ENCODE measurements at places on chromosomes 5 and 9.

DNA sequence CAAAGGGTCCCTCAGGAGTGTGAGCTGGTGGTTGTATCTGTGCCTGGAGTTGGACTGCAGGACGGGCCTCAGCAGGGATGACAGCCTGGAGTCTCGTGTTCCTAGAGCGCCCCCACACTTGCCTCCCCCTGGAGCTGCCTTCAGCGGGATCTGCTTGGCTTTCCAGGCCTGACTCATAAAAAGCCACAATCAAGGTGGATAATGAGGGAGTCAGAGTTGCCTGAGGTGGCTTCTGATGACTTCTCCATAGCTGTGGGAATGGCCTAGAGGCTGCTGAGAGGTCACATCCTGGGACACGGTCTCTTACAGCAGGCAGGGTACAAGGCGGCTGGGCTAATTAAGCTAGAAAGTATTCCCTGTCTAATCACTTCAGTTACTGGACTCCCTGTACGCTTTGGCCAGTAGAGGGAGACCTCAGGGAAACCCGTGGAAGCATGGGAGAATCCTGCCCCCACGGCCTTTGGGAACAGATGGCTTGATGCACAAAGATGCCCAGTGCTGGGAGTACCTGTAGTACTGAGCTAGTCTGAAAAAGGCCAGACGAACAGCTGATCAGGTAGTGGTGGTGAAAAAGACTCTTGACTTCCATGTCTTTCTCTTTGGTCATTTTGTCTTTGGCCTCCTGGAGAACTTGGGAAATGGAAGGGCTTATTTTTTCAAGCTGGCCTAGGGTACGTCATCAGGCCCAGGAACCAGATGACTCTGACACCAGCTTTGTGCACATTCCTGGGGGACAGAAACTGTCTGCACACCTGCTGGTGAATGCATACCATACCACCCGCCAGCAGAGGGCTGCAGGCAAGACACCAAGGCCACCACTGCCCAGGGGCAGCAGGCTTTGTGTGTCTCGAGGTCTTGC is 16.1 kb upstream of the FRRS1L start:
- DNase-seq: no peak

DNA sequence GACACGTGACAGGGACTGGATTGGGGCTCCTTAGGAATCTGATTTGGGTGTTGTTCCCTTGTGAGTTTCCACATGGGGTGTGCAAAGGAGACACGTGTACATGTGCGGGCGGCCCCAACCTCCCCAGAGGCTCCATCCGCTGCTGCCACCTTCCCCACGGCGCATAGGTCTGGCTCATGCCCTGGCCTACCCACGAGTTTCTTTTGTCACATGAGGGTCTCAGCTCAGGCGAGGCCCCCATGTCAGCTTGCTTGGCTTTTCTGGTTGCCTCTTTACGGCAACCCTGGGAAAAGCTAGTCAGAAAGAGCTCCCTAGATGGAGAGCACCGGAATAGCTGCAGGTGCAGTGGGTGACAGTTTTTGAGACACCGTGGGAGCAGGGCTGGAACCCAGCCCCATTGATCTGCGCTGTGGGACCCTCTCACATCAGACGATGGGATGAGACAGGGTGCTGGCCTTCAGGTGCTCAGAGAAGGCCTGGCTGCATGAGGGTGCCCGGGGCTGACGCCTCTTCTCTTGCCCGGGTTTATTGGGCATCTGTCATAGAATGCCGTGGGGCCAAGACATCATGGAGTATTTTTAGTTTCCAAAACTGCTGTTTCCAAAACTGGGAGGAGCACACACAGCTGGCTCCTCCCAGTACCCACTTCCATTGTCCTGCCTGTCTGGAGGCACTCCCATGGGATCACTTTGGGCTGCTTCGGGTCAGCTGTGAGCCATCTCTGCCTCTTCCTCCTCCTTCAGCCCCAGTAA is 107.8 kb downstream of the WNK2 start:
- DNase-seq: no peak

- DNase-seq: no peak
Measured at GRCh38 chr5:56024810-56025150, 30.0 kb upstream of the IL6ST start.

DNA sequence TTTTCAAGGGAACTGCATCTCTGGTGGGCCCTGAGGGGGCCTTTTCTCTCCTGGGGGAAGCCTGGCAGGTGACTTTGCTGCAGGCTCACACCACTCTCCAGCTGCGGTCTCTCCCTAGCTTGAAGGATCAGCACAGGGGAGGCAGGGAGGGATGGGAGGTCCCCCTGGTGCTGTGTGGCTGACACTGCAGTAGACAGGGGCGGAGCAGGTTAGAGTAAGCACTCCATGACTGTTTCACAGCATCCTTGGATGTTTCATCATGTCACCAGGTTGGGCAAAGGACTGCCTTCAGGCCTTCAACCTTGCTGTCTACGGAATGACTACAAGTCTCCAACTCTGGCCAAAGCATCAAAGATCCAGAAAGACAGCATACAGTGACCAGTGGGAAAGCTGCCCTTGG is 470.7 kb downstream of the CDK5RAP2 start:
- DNase-seq: no peak

GRCh38 chr5:33524476-33524875 is 83.7 kb downstream of the TARS1 start:
- no peak for DNase-seq

DNA sequence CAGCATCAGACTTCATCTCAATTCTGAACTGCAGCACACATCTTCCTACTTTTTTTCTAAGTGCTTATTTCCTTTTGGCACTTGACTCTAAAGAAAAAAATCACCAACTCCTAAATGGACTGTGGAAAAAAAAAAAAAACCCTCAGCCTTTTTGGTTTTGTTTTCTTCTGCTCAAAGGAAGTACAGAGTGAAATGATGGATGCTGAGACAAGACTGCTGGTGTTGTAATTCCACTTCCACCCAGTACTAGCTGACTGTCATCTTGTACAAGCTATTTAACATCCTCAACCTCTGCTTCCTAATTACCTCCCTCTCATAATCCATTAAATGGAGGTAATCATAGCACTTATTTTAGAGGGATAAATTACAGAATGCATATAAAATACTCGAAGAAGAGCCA is 171.5 kb upstream of the GNA14 start:
- DNase-seq: no peak

DNA sequence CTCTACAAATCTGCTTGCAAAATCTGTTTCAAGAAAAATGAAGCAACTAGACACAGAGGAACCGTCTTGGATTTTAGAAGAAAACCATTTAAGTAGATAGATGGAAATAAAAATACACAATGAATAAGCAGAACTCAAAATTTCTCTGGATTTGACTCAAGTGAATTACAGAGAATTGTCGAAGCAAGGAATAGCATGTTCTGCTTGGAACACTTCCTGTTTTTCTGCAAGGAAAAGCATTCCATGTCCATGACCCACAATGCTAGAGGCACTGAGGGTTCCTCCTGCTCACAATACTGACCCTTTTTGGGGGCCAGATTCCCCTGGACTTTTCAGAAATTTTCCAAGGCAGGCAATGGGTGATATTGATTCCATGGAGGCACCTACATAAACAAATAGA is 29.8 kb downstream of the PRUNE2 start:
- no peak for DNase-seq

DNA sequence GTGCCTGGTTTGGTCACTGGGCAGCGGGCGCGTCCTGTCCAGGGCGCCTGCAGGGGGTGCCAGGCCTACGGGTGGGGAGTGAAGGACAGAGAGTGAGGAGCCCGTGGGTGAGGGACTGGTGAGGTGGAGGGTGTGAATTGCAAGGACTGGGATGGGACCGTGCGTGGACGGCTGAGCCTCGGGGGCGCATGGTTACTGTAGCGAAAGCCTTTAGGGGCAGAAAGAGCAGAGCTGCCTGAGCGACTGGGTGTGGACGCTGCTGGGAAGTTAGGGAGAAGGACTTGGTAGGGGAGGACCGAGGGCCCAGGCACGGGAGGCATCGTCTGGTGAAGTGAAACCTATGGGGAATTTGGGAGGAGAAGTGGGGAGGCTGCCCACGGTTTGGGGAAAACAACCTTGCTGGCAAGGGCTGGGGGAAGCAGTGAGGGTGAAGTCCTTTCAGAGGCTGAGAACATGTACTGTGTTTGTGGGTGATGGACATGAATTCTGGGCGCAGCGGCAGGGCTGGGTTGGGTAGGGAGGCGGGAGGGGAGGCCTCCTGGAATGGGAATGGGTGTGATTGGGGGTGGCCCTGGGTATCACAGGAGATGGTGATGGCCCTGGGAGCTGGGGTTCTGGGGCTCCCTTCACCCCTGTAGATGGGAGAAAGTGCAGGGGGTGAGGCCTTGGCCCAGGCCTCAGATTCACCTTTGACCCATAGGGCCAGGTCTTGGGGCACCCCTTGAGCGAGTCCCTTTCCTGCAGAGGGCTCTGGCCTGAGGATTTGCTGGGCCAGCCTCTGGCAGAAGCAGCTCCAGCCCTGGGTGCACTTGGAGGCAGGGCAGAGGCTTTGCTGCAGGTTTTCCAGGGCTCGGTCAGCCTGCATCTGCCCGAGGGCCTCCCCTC is 1.7 kb upstream of the TOR4A start:
- DNase-seq: no peak
